Liver (tissue), 10 donors: ENCODE measurements at places on chromosomes 1 and 21. TPM values are rescaled to one million over a fixed set of nuclear protein-coding genes. Genes with fewer than 3 reads are reported as not detected.

The ADAMTSL4 gene
- total RNA-seq, result 11.5 TPM

The LCE1B gene
- not detected for total RNA-seq

The PDE9A gene
- total RNA-seq, result 3.4 TPM

DNA sequence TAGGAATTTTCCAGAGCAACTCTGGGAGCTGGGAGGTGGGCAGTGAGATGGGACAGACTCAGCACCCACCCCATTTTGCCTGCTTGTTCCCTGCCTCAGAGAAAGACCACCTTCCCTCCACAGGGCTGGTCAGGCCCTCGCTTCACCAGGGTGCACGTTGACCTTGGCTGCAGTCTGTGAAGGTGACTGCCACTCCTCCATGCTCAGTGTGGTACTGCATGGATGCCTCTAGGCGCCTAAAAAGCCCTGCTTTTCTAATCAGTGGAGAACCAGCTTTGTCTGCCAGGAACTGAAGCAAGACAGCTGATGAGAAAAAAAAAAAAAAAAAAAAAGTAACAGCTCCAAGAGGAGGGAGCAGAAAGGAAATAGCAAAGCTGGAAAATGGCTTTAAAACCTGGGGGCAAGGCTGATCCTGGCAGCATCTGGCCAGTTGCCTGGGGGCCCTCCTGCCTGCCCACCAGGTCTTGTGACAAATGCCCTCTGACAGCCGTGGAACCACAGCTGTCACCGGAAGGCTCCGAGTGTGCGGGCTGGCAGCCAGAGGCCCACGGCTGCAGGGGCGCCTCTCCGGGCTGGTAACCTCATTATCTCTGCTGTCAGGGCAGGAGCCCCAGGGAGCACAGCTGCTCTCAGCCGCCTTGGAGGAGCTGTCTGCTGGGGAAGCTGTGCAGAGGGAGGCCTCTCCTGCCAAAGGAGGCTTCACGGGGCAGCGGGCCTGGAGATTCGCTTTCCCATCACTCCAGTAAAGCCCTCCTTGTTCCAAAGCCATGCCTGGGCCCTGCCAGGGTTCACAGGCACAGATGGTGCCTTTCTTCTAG is 13.7 kb downstream of the KIAA1614 start:
- no peaks in the 10 kb centered on the region for H3K36me3 ChIP-seq
- no peaks in the 10 kb centered on the region for H3K27me3 ChIP-seq
- peak; percentile 78 for DNase-seq
- H3K4me3 ChIP-seq, result no peak overlapping the region

The PPFIA4 gene
- total RNA-seq, result 0.08 TPM

The NBPF10 gene
- total RNA-seq, result 1.9 TPM

- H3K27ac ChIP-seq, result no peak overlapping the region
- no peaks in the 10 kb centered on the region for H3K4me1 ChIP-seq
- no peaks in the 10 kb centered on the region for H3K36me3 ChIP-seq
- no peaks in the 10 kb centered on the region for H3K27me3 ChIP-seq
- no peak for DNase-seq
These were observed 17.5 kb downstream of the COL9A2 start for GRCh38 chr1:40299366-40300248.

The LZIC gene
- 14.1 TPM for total RNA-seq

The VANGL1 gene
- total RNA-seq, result 6.8 TPM

The RUNX3 gene
- total RNA-seq, result 0.84 TPM

DNA sequence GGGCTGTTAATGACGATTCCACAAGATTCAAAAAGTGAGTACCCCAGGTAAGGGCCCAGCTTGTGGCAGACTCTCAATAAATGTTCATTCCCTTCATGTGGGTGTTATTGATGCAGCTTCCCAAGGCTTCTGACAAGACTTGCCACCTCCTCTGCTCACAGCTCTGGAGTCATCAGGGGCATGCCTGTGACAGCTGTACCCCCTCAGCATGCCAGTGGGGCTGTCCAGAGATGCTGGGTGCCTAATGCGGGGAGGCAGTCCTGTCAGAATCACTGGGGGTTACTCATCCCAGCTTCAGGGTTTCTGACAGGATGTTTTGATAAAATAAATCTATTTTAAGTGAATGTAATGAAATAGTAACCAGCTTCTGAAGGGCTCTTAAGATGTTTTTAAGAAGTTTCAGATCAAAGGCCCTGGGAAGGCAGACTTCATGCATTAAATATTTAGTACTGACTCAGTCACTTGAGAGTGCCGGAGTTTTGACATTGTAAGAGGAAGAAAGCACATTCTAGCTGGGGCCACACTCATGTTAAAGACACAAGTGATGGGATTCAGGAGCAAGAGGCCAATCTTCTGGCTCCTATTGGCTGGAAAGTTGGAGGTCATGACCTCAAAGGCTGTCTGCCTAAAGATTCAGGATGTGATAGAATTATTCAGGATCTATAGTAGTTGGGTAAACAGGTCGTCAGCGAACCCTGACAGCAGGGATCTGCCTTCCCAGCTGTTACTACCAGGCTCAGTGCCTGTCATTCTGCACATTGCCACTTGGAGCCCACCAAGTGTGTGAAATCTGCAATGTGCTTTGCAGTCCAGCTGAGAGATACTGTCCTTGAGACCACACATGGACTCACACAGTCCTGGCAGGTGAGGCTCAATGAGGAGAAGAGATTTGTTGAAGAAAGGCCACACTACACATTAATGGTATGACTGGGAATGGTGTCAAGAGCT is 239.6 kb upstream of the BEND5 start:
- H3K36me3 ChIP-seq, result no peaks in the 10 kb centered on the region
- no peak for DNase-seq
- H3K4me3 ChIP-seq, result no peak overlapping the region

DNA sequence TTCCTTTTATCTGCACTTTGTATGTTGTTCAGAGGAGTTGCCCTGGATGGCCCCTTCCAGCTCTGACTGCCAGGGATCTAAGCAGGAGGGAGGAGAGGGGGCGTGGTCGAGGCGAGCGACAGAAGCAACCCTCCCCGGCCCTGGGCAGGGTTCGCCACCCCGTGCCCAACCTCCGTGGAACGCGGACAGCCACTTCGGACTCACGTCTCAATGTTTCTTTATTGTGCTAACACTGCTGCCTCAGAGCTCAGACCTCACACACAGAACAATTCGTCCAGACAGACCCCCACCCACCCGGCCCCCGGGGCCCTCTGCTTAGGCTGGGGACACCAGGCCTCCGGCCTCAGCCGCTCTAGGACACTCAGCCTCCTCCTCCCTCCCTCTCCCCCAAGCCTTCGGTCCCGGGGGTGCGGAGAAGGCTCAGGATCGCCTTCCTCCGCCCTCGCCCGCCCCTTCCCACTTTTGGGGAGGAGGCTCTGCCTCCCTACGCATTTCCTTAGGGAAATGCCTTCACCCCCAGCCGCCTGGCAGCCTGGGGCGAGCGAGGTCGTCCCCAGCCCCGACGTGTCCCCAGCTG is 8.3 kb downstream of the VSIG8 start:
- H3K4me1 ChIP-seq, result peaks cover 8% of the 10 kb centered on the region
- DNase-seq, result peak; percentile 51
- peak overlapping the region; percentile 54 for H3K4me3 ChIP-seq
- peak overlapping the region; percentile 75 for H3K27ac ChIP-seq
- H3K36me3 ChIP-seq, result no peaks in the 10 kb centered on the region
- H3K27me3 ChIP-seq, result no peaks in the 10 kb centered on the region

The CNR2 gene
- 0.28 TPM for total RNA-seq

The GCLM gene
- total RNA-seq, result 8.9 TPM

DNA sequence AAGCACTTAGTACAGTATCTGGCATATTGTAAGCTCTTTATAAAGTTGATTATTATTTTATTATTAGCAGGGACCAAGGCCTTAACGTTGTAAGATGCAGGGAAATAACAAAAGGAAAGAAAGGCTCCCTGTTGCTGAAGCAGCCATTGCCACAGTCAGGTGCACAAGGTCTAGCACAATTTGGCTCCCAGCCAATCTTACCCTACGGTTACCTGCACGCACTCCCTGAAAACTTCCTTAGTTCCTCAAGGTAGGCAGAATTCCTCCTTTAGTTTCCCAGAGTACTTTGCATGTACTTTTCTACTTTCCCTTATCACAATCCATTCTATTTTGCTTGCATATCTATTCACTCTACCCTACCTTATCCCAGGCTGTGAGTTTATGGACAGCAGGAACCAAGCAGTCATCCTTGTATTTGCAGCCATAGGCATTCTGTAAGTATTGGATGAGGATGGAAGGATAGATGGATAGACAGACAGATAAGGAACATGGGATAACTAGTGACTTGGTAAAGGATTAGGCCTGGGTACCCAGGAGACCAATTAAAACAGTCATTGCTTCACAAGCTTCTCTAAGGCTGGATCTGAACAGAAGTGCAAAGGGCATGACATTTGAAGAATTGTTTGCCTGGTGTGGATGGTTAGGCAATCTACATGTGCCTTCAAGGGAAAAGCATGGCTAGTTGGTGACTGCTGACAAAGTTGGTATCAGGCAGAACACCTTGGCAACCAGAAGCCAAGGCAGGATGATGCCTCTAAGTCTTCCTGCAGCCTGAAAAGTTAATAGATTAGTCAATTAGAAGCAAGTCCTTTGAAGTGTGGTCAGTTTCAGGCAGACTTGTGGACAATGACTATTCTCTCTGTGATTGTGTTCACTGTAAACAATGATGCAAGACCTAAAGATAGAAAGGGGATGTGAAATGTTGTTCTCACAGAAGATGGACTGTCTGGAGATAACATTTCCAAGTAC is 20.8 kb upstream of the JAK1 start:
- H3K36me3 ChIP-seq, result no peaks in the 10 kb centered on the region
- no peak overlapping the region for H3K4me3 ChIP-seq
- DNase-seq, result no peak

DNA sequence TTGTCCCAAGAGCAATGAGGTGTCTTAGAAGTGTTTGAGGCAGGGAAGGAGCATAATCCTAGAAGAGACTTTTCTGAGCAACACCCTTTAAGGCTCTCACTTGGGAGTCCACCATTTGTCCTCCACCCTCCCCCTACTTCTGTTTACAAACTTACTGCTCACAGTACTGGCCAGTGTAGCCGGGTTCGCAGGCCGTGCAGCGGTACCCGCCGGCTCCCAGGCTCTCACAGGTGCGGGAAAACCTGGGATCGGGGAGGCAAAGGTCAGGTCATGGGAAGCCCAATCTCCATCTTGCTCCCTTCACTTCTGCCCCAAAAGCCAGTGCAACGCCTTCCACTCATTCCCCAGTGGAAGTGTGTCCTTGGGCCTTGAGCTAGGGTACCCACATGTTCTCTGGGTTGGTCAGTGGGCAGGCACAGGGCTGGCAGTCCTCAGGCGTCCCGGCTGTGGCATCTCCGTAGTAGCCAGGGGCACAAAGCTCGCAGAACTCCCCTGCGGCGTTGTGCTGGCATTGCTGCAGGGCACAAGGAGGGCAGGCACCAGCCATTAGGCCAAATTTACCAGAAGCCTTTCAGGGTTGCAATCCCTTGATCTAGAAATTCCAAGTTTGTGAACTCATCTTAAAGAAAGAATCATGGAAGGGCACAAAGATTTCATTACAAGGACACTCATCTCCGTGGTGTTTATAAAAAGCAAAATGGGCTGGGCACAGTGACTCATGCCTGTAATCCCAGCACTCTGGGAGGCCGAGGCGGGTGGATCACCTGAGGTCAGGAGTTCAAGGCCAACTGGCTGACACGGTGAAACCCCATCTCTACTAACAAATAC is 49.8 kb downstream of the LDLRAD2 start:
- H3K27me3 ChIP-seq, result no peaks in the 10 kb centered on the region
- H3K4me1 ChIP-seq, result peaks cover 5% of the 10 kb centered on the region
- H3K27ac ChIP-seq, result no peak overlapping the region
- no peak overlapping the region for H3K4me3 ChIP-seq

DNA sequence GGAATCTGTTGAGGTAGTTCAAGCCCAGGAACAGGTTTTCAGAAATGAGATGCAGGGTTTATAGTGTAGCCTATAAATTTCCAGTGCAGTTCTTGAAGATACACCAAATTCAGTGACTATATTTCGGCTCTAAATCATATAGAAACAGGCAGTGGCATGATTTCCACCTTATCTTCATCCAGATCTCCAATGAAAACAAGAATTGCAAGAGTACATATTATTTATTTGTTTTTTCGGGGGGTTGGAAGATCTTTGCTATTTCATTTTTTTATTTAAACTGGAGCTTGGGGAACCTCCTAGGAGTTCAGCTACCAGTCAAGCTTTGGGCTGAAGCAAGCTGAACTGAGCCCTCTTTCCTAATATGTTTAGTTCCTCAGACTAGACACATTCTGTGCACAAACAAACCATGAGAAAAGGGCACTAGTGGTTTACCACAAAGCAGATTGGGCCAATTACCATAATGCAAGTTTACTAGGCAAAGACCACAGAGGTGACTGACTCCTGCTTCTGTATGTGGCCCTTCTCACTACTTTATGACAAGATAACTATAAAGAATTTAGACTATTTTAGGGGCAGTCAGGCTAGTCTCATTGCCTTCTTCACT is 68.5 kb downstream of the RGS2 start:
- DNase-seq, result no peak
- no peaks in the 10 kb centered on the region for H3K4me1 ChIP-seq
- no peaks in the 10 kb centered on the region for H3K36me3 ChIP-seq
- H3K4me3 ChIP-seq, result no peak overlapping the region

DNA sequence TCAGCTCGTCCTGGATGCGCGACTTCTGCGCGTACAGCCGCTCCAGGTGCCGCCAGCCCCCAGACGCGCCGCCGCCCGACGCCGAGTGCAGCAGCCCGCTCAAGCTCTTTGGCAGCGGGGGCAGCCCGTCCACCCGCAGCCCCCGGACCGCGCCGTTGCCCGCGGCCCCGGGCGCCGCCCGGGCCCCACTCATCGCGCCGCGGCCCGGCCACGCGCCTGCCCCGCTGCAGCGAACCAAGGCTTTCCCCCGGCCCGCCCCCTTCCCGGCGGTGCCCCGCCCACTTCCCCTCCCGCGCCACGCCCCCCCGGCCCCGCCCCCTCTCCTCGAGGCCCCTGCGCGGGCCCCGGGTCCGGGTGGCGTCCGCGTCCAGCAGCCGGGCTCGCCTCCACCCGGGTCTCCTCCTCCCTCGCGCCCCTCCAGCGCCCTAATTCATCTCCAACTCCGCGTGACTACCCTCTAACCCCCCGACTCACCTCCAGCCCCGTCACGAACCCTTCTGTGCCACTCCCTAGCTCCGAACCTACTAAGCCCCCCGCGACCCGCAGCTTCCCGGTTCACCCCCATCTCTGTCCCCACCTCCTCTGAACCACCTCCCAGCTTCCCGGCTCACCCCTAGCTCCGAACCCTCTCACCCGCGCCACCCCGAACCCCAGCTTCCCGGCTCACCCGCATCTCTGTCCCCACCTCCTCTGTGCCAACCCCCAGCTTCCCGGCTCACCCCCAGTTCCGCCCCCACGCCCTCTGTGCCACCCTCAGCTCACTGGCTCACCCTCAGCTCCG is at the start of gene FAM89A:
FAM89A (minus strand) TSS at position 236 of the 781 bp plus-strand sequence; CDS start at position 193, 43 bp downstream.
- no peaks in the 10 kb centered on the region for H3K27me3 ChIP-seq
- peaks cover 18% of the 10 kb centered on the region for H3K4me1 ChIP-seq

- peaks cover 4% of the 10 kb centered on the region for H3K27me3 ChIP-seq
- no peaks in the 10 kb centered on the region for H3K36me3 ChIP-seq
- no peak overlapping the region for H3K27ac ChIP-seq
- H3K4me1 ChIP-seq, result no peaks in the 10 kb centered on the region
- no peak overlapping the region for H3K4me3 ChIP-seq
- no peak for DNase-seq
These were observed 16.5 kb upstream of the PRDM16 start for GRCh38 chr1:3052501-3052900.

- peak overlapping the region; percentile 65 for H3K27ac ChIP-seq
- peaks cover 61% of the 10 kb centered on the region for H3K4me1 ChIP-seq
- no peaks in the 10 kb centered on the region for H3K36me3 ChIP-seq
These were observed 27.5 kb downstream of the ARID1A start for GRCh38 chr1:26723013-26723991.

The C1QC gene
- total RNA-seq, result 151 TPM

The NHLH2 gene
- not detected for total RNA-seq

GRCh38 chr1:6969106-6969505 is 183.9 kb downstream of the CAMTA1 start:
- H3K27me3 ChIP-seq, result no peaks in the 10 kb centered on the region
- no peak overlapping the region for H3K4me3 ChIP-seq
- H3K4me1 ChIP-seq, result no peaks in the 10 kb centered on the region
- no peaks in the 10 kb centered on the region for H3K36me3 ChIP-seq
- no peak for DNase-seq
